ENCODE measurements at places on chromosomes 4 and X. TPM values are rescaled to one million over a fixed set of nuclear protein-coding genes. Genes with fewer than 3 reads are reported as not detected.

STARD8 gene
- total RNA-seq: 1.3 TPM

HSFX3 gene
- total RNA-seq: not detected

HEPH gene
- total RNA-seq: 15.1 TPM

KLKB1 gene
- total RNA-seq: not detected

CORIN gene
- total RNA-seq: 0.09 TPM

AFP gene
- 0.55 TPM for total RNA-seq

TKTL2 gene
- not detected for total RNA-seq

PCDH11X gene
- not detected for total RNA-seq

VEGFD gene
- 0.46 TPM for total RNA-seq

VBP1 gene
- total RNA-seq: 47.6 TPM

ADGRL3 gene
- 0.09 TPM for total RNA-seq

NWD2 gene
- total RNA-seq: not detected

Data from smooth muscle cell of bladder (primary cell).